ENCODE measurements at places on chromosomes 5 and 9.

GRCh38 chr5:95241-95980 is 3.4 kb downstream of the PLEKHG4B start:
- DNase-seq = no peak

GRCh38 chr5:171999877-172000276 is 6.6 kb downstream of the FBXW11 start:
- no peak for DNase-seq

DNA sequence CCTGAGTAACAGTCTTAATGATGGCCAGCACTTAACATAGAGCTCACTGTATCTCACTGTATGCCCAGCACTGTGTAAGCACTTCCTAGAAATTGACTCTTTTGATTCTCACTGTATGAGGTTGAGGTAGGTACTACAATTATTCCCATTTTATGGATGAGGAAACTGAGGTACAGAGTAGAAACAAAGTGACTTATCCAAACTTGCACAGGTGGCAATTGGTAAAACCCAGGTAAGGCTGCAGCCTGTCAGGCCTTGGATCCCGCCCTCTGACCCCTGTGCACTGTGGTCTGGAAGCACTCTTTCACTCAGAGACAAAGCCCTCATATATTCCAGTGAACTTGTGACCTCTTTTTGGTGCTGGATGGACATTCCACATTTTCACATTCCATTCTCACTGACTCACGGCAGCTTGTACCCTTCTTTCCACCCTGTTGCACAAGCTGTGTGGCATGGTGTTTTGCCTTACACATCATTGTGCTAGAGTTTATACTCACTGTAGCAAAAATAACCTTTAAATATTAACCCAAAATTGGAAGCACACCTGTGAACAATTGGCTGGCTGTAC is 21.7 kb downstream of the ANKRD55 start:
- peak; percentile 32 for DNase-seq

DNA sequence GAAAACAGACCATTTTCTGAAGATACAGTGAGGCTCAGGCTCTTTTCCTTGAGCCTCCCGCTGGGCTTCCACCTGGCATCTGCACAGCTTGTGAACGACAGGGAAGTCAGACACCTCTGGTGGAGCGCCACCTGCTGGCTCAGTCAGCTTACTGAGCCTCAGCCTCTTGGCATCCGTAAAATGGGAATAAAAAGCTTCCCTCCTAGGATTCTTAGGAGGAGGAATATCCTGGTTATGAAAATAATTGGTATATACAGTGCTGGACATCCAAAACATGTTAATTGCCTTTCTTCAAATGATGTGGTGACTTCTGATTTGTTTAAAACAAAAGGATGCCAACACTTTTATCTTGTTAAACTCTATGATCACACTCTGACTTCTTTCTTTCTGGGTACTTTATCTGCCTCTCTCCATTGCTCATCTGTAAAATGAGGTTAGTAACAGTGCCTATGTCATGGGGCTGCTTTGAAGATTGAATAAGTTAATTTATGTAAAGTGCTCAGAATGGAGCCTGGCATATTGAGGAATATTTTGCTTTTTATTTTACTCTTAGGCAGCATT is 67.5 kb downstream of the MAMDC2 start:
- peak; percentile 68 for DNase-seq

DNA sequence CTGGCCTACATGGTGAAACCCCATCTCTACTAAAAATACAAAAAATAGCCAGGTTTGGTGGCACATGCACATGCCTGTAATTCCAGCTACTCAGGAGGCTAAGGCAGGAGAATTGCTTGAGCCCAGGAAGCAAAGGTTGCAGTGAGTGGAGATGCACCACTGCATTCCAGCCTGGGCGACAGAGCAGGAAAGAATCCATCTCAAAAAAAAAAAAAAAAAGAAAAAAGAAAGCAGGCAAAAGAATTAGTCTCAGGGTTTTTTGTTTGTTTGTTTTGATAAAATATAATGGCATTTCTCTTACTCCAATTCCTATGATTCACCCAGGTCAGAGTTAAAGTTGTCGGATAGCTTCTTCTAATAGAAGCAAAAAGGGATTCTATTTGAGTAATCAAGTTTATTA is 67.0 kb upstream of the ATG10 start:
- DNase-seq = no peak

DNA sequence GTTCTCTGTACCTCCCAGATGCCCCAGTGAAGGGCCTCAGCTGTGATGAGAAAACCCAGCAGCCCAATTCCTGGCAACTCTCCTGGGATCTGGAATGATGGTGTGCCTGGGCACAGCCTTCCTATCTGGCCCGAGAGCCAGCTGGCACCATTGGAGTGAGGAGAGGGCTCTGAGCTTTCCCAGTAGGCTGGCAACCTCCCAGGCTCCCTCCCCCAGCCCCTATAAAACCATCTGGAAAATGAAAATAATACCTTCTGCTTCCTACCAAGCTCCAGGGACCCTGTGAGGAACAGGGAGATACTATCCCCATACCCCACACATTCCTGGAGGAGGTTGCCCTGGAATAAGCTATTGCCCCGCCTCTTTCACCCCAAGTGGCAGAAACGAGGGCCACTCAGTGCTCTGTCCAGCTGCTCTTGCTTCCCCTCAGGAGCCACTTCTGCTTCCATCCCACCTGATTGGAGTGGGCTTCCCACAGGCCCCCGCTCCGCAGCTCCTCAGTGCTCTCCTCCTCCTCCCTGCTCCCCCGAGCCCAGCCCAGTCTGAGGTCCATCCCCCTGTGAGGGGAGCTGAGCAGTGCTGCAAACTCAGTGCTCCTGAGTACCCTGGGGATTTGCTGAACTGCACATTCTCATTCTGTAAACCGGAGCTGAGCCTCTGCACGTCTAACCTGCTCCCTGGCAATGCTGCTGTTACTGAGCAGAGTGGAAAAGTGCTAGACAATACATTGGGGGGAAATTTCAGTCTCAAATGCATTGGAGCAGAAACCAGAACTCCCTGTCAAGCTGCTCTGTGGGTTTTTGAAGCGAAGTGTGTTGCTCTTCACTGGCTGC is 74.7 kb downstream of the THBS4 start:
- DNase-seq = no peak

DNA sequence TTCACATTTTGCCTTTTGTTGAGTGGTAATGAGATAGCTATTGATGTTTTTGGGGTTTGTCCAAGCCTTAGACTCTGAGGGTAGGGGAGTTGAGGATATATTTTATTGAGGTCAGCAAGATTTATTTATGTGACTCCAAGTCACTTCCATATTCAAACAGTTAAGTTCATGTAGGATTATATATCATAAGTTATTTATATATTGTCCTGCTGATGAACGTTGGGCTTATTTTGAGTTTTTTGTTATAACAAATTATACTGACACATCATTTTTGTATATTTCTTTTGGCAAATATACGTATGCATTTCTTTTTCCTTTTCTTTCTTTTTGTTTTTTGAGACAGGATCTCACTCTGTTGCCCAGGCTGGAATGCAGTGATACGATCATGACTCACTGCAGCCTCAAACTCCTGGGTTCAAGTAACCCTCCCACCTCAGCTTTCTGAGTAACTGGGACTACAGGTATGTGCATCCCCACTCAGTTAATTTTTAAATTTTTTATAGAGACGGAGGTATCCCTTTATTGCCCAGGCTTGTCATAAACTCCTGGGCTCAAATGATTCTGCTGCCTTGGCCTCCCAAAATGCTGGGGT is 23.5 kb upstream of the IL12B start:
- DNase-seq = no peak

DNA sequence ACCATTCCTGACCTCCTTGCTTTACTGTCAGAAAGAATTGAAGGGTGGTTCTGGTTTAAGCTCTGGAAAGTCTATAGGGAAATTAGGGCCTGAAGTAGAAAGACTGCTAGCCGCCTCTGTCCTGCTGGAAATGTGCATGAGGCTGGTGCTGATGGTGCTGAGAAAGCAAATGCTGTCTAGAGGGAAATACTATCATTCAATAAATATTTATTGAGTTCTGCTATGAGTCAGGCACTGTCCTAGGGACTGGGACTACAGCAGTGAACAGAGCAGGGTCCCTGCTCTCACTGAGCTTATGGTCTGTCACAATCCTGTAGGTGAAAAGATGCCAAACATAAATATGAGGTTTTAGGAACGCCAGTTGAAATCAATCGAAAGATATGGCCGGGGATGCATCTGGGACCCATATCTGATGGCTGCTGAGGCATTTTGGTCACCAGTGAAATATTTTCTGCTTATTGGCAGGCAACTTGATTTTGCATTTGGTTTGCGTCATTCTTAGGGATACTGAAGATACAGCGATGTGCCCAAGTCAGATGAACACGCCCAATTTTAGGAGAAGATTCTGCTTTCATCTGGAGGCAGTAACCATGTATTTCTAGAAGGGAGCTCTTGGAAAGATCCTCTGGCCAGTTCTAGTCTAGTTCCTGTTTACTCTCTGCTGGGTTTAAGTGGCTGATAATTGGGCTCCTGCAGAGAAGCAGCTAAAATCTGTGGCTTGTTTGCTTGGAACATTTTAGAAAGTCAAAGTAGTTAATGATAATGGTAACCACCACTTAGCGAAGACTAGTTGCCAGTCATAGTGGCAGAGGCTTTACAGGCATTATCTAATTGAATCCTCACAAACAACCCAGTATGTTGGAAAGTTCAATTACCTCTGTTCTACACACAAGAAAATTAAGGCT is 73.3 kb downstream of the INSYN2B start:
- DNase-seq = no peak

GRCh38 chr5:65292196-65292595 is 189.5 kb downstream of the ADAMTS6 start:
- DNase-seq = no peak

- DNase-seq = peak; percentile 34
Measured at GRCh38 chr9:124016175-124017050, 4.8 kb downstream of the LHX2 start.

DNA sequence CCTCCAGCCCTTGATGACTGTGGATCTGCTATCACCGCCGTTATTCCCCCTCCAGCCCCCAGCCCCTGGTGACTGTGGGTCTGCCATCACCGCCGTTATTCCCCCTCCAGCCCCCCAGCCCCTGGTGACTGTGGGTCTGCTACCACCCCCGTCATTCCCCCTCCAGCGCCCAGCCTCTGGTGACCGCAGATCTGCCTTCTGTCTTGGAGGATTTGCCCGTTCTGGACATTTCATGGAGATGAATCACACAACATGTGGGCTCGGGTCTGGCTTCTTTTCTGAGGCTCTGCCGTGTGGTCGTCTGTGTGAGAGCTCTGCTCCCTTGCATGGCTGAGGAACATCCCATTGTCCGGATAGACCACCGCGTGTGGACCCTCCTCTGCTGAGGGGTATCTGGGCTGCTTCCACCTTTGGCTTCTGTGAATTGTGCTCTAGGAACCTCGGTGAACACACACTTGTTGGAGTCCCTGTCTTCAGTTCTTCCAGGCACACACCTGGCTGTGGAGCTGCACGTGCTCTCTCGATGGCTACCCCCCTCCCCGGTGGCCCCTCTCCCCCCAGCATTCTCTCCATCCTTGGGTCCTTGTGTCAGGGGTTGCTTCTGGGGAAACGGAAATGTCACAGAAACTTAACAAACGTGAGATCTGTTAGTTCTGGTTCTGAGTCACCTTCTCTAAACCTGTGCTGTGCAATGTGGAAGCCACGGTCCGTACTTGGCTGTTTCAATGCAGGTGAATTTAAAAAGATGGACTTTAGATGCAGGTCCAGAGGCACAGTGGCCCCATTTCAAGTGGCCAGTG is 105.3 kb upstream of the COL5A1 start:
- DNase-seq = no peak

DNA sequence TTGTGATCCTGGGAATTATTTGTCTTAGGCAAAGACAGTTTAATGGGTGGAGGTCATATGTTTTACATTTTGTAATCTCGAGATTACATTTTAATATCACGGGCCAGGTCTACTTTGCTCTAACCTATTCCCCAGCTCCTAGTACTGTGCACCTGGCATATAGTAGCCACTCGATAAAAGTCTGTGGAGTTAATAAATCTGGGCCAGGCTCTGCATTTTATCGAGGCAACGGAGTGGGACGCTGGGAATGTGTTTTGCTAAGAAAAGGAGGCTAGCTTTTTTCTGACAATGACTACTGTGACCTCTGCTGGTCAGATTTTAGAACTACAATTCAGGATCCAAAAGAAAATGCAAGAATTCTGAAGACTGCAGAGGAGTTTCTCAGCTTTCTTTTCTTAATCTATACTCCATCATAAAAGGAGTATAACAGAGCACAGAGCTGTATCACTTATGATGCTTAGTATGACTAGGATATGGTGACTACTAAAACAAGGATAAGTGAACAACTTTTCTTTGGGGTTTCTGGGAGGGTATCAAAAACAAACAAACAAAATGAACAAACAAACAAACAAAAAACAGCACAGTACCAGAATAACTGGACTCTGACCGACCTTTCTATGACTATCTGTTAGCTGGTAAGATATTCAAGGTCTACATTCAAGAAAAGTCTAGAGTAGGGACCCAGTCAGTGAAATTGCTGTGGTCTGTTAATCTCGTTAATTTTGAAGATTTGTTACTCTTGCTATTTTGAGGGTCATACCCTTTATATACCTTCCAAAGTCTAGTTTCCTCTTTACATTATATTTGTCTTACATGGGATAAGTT is 46.1 kb upstream of the CER1 start:
- peak; percentile 62 for DNase-seq

DNA sequence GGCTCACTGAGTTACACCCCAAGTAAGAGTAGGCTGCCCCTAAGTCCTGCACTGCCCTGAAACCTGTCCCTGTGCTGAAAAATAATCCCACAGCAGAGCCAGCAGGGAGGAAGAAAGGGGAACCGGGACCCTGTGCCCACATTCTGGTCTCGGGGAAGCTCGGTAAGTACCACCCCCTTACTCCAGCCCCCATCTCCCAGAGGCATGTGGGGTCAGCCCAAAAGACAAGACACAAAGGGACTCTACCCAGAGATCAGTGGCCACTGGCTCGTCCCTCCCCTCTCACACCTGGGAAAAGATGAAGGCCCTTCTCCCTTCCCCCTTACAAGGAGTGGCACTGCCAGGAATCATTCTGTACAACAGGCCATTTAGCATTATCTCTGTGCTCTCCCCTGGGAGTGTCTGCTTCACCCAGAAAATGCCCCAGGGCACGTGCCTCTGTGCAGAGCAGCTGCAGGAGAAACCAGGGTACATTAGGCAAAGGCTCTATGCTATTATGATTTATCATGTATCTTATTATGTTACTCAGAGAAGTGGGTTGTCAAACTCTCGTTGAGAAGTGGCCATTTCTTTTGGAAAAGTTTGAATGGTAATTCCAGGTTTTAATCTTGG is 71.3 kb downstream of the NDFIP1 start:
- no peak for DNase-seq

DNA sequence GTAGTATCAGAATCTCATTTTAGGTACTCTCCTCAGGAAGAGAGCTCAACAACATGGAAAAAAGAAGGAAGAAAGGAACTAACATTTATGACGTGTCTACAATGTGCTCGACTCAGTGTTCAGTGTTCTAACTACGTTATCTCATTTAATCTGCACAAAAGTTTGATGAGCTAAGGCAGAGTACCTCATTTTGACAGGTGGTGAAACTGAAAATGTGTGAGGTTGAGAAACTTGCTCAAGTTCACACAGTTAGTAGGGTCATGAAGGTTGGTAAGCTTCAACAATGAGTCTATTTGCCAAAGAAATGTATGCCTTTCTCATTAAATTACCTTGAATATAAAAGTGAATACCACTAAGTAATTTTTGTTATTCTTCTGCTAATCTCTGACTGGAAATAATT is 165.1 kb downstream of the CAAP1 start:
- no peak for DNase-seq
